ENCODE measurements at places on chromosomes 13 and 19.
A peak's percentile ranks its signal among the peaks of the same experiment; 100 is the strongest.

- DNase-seq: no peak
Observed at GRCh38 chr13:50871405-50871804, 27.9 kb upstream of the DLEU7 start.

DNA sequence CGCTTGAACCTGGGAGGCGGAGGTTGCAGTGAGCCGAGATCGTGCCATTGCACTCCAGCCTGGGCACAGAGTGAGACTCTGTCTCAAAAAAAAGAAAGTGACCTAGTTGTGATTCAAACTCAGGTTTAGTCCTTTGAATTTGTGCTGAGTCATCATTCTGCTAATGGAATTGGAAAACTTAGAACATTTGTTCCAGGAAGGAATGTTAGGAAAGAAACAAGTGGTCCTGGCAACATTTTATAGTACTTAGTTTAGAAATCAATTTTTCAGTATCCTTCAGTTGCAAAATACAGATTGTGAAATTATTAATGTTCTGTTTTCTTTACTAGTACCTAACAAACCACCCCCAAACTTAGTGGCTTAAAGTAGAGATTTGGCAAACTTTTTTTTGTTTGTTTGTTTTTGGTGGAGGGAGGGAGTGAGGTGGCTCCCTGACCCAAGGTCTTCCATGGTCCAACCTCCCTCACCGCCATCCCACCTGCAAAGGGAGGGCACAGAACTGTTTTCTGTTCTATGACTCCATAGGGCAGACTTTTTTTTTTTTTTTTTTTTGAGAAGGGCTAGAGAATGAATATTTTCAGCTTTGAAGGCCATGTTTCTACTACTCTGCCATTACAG is 9.2 kb upstream of the SULT2A1 start:
- no peak for DNase-seq

DNA sequence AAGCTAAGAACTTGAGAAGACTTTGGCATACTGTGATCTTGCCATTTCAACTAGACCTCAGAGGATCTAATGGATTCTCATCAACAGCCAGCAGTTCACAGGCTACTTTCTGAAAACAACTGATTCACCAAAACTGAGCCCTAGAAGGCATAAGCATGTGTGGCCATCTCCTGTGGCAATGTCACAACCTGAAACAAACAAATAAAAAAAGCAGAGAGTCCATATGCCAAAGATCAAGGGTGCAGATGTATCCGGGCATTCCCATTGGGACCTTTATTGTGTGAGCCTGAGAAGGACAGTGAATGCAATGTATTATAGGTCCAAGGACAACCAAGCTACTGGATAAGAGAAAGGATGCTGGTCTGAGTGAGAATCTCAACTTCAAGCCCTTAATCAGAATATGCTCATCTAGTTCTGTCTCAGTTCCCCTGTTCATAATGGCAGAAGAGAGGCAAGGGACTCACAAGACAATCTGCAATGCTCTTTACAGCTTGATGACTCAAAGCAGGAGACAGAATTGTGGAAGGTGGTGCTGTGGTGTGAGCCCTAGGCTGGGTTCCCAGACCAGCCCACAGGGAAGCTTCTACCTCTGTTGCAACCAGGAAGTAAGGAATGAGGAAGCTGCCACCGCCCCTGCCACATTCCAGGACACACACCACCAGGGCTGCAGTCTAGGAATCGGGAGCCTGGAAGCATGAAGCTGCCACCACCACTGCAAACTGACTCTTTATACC is 133.7 kb downstream of the RAP2A start:
- DNase-seq: peak; percentile 76

DNA sequence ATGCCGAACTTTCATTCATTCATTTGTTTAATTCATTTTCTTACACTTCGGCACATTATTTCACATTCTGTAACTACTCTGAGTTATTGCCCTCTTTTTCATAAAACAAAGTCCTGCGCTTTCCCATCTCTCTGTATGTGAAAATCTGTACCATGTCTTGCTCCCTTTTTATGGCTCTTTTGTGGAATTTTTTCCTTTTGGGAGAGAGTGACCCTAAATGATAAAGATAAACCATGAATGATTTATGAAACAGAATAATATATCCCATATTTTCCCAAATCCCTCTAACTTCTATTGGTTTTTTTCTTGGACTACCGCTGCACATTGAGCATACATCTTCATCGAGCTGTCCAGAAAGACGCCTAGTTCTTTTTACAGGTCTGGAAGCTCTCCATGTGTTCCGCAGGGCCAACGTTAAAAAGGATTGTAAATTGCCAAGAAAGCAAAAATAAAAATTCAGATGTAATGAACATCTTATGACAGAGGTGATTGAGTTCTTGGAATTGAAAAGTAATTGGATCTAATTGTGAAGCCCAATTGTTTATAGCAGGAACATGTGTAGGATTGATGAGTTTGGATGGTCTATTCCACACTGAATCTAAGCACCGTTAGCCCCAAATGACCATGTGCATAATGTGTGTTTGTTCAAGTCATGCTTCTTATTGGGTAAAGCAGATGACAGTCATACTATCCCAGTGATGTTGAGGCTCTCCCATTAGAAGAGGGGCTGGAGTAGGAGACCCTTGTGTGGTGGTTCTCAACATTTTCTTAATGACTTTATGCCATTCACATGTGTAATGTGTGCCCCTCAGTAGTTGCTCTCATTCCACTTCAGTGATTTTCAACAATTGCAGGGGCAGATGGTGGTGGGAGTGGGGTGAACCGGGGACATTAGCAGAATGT is 378.9 kb downstream of the DLEU7 start:
- no peak for DNase-seq

DNA sequence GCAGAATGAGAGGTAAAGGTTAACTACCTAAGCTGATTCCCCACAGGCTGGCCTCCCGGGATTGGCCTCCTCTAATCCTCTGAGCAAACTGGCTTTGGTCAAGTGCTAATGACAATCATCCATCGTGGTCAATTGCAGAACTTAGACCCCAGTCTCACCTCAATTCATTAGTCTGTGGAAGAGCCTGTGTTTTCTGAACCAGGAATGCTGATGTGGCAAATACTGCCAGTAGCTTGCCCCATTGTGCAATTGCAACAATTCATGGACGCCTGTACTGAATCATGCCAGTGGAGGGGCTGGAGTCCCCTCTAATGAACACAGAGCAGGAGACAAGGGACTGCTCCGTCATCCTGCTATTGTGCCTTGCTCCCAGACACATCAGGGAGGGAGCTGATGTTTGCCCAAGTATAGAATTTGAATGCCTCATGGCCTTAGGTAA is 1256.5 kb downstream of the EFNB2 start:
- no peak for DNase-seq

DNA sequence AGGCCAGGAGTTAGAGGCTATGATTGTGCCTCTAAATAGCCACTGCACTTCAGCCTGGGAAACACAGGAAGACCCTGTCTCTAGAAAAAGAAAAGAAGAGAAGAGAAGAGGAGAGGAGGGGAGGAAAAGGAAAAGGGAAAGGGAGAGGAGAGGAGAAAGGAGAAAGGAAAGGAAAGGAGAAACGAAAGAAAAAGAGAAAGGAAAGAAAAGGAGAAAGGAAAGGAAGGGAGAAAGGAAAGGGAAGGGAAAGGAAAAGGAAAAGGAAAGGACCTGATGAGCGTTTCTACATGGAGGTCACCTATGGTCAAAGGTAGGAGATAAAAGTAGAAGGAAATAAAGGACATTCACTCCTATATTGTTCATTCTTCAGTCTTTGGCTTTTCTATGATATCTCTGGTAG is 109.1 kb upstream of the TRPC4 start:
- no peak for DNase-seq

GRCh38 chr13:20363603-20364002 is 131.5 kb upstream of the GJB6 start:
- no peak for DNase-seq

DNA sequence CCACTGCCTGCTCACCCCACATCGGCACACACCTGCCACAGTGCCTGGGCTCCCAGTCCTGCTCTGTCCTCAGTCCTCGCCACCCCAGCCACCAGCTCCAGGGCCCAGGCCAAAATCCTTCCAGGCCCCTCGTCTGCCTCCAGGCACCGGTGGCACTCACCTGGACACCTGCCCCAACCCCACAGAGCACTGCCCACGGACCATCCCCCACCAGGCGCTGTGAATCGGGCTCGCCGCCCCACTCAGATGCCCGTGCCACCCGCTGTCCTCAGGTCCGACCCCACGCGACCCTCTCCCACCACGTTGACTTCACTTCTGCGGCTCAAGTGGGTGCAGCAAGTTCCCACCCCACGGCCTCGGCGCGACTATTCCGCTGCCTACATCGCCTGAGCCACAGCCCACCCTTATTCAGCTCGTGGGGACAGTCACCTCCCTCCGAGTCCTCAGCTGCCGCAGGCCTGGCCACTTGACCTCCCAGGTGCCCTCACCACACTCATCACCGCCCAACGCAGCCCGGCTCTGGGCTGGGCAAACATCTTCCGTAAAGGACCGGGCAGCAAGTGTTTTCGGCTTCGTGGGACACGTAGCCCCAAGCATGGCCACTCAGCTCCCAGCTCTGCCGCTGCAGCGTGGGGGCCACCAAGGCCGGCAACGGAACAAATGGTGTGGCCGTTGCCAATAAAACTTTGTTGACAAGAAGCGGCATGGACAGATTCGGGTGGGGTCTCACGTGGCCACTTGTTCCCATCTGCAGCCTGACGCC is 5.7 kb downstream of the PIP5K1C start:
- no peak for DNase-seq

- no peak for DNase-seq
Observed at GRCh38 chr19:47991191-47991808, 670 bp downstream of the BSPH1 start.

DNA sequence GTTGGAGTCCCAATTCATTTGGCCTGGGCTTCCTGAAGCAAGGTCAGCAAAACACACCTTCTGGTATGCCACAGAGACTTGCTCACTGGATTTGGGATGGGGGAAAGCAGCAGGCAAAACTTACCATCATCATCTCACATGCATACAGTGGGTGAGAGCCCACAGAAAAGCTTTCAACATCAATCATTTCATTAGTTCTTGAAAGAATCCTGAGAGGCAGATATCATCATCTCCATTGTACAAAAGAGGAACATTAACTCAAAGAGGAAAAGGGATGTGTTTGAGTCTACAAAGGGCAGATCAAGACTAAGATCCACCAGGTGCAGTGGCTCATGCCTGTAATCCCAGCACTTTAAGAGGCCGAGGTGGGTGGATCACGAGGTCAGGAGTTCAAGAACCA is 6.4 kb downstream of the WDR87 start:
- no peak for DNase-seq

GRCh38 chr19:48474084-48474592 is 5.0 kb downstream of the CYTH2 start:
- DNase-seq: no peak

DNA sequence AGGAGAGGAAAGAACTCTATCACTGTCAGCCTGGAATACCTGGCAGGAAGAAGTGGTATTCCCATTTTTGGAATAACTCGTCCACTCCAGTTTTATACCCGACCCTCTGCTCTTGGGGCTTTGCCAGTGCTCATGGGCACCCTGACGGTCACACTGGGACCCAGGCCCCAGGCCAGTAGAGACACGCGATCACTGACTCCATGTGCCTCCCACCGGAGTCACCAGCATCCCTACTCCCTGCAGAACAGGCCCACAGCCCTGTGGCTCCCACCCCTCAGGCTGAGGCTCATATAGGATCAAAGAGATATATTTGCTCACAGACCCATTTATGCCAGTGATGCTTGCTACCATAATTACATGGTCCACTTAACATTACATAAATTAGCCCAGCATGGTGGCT is 3.5 kb downstream of the GRTP1 start:
- DNase-seq: no peak

- no peak for DNase-seq
Observed at GRCh38 chr19:18800079-18800478, 9.0 kb upstream of the COMP start.

- DNase-seq: no peak
Observed at GRCh38 chr13:113086991-113087922, 18.3 kb upstream of the F7 start.

DNA sequence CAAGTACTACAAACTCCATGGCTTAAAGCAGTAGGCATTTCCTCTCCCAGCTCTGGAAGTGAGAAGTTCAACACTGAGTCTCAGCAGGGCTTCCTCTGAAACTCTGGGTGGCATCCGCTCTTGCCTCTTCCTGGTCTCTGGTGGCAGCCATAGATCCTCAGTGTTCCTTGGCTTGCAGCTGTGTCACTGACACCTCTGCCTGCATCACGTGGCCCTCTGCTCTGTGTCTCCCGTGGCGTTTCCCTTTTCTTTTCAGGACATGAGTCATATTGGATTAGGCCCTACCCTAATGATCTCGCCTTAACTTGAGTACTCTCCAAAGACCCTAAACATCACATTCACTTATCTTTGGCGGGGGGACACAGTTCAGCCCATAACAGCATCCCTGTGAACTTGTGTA is 466.7 kb downstream of the MYO16 start:
- DNase-seq: no peak

DNA sequence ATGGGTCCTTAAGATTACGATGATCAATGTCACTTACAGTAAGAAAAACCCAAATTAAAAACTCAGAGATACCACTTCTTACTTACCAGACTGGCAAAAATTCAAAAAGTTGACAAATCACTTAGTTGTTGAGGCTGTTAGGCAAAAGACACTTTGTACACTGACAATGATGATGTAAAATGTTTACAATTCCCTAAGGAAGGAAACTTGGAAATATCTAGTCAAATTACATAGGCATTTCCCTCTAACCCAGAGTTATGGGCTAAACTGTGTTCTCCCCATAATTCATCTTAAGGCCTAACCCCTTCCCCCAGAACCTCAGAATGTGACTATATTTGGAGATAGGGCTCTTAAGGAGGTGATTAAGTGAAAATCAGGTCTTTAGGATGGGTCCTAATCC is 12.0 kb downstream of the TGDS start:
- peak; percentile 46 for DNase-seq

DNA sequence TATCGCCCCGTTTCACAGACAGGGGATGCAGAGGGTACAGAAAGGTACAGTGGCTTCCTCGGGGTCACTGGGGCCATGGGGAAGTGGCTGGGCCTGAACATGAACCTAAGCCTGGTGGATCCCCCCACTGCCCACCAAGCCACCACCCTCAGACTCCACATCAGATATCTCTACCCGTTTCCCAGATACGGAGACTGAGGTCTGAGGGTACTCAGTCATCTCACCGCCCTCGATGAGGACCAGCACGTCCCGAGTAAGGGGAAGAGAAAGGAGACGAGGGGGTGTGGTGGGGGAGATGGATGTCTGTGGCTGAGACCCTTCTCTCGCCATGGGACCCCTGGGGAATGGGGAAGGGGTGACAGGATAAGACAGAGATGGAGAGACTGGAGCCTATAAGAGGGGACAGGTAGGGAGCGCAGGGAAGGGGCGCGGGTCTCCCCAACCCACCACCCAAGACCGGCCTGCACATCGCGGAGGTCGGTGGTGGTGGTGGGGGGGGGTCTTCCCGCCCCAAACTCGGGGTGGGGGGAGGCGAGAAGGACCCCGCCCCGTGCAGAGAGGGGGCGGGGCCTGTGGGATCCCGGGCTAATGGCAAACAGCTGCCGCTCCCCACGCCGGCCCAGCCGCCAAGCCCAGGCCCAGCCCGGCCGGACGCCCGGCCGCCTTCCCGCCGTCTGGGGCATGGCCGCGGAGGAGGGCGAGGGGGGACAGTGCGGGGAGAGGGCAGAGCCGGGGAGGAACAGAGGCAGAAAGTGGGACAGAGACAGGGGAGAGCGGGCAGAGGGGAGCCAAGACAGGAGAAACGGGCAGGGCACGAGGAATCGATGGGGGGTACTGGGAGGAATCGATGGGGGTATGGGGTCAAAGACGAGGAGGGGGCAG is 698 bp downstream of the KANK2 start:
- DNase-seq: peak; percentile 44

GRCh38 chr13:60511637-60512036 is 114.6 kb downstream of the TDRD3 start:
- no peak for DNase-seq
